NCI-H524 (cell line): ENCODE measurements at places on chromosomes 2 and 18.

GRCh38 chr2:16716024-16716423 is 50.4 kb upstream of the CYRIA start:
- no peak for DNase-seq

GRCh38 chr2:100882645-100883613 is 63.0 kb downstream of the NPAS2 start:
- DNase-seq = no peak

GRCh38 chr2:219542931-219543595 is 546 bp downstream of the CHPF start:
- DNase-seq = peak; percentile 20

GRCh38 chr2:187424146-187424545 is 23.9 kb downstream of the CALCRL start:
- no peak for DNase-seq

GRCh38 chr18:48811401-48811800 is 139.4 kb downstream of the SMAD7 start:
- no peak for DNase-seq

- no peak for DNase-seq
Observed at GRCh38 chr2:156343096-156343939, 10.8 kb upstream of the NR4A2 start.

DNA sequence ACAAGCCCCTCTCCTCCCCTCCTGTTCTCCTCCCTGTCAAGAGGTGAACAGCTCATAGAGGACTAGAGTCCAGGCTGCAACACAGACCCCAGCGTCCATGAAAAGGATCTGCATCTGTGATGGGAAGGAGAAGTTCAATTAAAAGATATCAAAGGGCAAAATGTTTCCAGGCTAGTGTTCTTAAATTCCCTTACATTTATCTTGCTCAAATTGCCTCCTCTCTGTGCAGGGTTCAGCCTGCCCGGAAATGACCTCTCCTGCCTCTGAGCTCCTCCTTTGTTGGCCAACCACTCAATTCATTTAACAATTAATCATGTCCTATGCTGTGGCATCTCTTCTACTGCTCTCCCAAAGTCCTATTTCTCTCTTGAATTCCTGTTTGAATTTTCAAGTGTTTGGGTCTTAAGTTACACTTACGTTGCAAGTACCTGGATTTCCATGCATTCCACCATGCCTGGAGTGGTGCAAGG is 105.3 kb downstream of the TSN start:
- DNase-seq = no peak

DNA sequence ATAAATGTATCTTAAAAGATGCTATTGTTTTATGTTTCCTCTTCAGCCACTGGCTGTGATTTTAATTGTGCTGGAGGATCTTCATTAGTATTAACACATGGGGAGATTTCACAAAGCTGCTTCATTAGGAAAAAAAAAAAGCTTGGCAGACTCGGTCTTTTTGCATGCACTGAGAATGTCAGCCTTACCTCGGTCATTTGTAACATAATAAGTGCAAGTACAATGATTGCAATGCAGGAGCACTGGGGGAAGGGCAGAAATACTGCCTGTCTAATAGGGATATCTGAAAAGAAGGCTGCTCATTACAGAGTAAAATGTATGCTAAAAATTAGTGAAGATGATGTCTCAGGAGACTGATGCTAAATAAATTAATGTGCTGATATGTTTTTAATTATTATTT is 1.3 kb upstream of the BAZ2B start:
- DNase-seq = peak; percentile 85

DNA sequence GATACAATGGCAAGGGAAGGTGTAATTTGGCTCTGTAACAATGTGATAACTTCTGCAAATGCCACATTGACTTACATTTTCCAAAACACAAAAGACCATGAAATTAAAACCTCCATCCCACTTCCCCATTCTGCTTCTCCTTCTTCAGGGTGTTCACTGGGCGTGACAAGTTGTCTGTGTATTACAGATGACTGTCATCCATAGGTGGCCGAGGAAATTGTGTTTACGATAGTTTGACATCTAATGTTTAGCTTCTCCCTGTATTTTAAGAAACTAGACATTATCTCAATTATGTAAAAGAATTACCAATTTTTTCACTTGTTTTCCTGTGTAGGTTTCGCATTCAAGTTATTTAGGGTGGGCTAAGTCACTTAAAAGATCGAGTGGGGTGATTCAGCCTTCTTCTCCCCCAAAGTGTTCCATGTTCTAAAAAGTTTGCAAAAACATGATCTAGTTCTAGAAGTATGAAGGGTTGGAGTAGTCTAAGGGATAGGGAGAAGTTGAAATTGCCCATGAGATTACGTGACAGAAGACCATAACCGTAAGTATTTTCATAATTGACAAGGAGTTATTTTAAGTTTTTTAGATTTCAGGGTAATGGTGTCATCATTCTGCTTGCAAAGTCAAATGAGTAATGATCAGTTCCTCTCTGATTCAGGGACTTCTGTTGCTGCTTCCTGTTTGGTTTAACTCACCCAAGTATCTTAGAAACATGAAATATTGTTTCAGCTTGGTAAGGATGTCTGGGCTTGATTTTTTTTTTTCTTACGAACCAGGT is 25.2 kb upstream of the CYTIP start:
- no peak for DNase-seq

DNA sequence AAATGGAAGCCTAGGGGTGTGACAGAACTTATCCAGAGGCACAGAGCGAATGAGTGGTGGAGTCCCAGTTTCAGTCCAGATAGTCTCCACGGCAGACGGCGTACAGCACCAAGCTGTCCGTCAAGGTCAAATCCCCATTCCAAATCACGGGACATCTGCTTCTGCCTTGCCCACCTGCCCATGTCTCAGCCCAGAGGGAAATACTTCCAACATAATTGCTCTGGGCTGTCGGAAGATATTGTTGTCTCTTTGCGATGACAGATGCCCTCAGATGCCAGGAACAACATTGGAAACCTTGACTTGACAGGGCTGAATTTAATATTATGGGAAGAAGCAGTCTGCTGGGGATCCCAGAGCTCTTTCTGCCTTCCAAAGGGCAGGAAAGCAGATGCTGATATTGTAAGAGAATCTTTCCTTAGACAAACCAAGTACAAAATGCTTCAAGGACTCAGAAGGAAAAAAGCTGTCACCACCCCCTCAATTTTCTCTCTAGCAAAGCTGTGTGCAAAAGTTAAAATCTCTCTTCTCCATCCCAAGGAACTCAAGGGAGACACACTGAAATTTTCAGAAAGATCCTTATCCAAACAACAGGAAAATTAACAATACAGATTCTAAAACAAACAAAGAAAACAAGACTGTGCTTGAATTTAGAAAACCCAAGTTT is 364.0 kb downstream of the LRATD1 start:
- peak; percentile 77 for DNase-seq

- DNase-seq = no peak
Observed at GRCh38 chr2:111653103-111653624, 230.8 kb downstream of the ANAPC1 start.

DNA sequence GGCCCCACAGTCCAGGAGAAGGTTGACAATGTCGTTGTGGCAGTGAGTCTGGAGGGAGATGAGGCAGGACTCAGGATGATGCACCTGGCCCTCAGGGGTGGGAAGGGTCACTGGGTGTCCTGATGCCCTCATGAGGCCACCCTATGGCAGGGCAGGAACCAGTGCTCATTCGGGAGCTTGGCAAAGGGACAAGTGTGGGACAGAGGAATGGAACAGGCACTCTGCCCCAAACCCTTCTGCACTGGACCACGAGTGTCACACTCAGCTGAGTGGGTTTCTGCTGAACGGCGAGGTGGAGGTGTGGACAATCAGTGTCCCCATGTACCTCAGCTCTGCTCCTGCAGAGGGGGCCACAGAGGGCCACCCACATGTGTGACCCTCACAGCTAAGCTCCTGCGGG is 32.0 kb downstream of the ANKMY1 start:
- DNase-seq = no peak

DNA sequence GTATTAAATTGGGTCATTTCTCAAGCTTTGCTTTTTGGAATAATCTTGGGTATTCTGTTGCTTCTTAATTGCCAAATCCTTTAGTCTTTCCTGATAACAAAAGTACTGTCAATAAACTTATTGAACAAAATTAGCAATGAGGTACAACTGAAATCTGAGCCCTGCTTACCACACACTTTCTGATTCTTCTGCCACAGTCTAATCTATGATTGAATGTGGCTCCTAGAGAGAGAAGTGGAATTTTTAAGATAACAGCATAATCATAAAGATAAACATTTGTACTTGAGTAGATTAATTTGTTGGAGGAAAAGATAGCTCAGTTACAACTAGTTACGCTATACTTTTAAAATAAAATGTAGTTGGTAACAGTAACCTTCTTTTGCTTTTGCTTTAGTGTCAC is 354.8 kb downstream of the CELF4 start:
- DNase-seq = no peak

DNA sequence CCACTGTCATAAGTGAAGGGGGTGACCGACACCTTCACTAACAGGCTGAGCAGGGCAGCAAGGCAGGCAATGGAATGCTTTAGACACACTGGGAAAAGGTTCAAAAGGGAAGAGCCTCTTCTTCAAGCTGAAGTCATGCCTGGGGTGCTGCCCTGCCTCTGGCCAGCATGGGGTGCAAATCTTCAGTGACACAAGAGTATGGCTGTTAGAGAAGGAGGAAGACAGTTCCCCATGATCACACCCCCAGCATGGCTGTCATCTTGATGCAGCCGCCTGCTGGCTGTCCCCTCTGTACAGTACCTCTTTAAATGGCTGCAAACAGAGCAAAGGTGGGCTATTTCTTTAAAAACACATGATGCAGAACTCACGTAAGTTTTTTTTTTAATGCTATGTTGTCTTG is 71.9 kb downstream of the INPP4A start:
- DNase-seq = no peak

DNA sequence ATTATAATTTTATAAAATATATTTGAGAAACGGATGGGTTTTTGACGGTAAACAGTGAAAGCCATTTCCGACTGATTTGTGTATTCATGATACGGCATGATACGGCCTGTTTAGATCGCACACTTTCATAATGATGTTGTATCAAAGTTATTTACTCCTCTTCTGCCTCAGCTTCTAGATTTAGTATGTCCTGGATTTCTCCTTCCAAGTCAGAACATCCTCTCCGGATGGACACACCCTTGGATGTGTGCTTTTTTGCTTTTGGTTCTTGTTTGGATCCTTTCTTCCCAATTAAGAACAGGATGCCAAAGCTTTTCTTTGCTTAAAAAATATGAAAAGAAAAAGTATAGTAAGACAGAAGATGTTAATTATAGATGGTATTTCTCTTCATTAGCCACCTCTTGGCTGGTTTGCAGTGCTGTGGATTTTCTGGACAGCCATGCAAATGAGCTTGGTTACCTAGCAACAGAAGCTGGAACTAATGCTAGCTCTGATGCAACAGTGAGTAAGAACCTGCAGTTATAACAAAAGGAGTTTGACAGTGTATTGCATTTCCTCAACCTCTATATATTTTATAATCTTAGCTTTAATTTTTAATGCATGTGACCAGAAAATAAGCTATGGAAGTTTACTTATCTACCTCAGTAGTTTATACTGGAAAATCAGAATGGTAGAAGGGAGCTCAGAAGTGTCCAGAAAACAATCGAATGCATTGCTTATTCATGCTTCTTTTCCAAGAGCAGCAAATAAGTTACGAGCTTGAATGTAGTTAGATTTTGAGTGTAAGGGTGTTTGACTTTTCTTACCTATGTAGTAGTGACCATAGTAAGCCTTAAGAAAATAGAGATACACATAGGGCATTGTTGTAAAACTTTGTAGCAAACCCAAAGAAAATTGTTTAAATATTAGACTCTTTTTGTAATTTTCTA is 27.9 kb downstream of the RMND5A start:
- no peak for DNase-seq
